Pancreas (tissue), 10 donors: ENCODE measurements at places on chromosomes 2 and 18.

- no peaks in the 10 kb centered on the region for H3K36me3 ChIP-seq
- no peaks in the 10 kb centered on the region for H3K27me3 ChIP-seq
- H3K4me3 ChIP-seq, result no peak overlapping the region
- no peak for DNase-seq
- no peak overlapping the region for H3K27ac ChIP-seq
- H3K4me1 ChIP-seq, result no peaks in the 10 kb centered on the region
Measured at GRCh38 chr2:200446612-200447011, 63.3 kb downstream of the KCTD18 start.

GRCh38 chr2:10170256-10170655 is 47.7 kb downstream of the RRM2 start:
- no peaks in the 10 kb centered on the region for H3K27me3 ChIP-seq
- H3K4me1 ChIP-seq, result no peaks in the 10 kb centered on the region
- no peak overlapping the region for H3K27ac ChIP-seq
- H3K36me3 ChIP-seq, result no peaks in the 10 kb centered on the region
- no peak overlapping the region for H3K4me3 ChIP-seq
- no peak for DNase-seq

- H3K27me3 ChIP-seq, result no peaks in the 10 kb centered on the region
- DNase-seq, result no peak
- H3K4me1 ChIP-seq, result no peaks in the 10 kb centered on the region
- no peaks in the 10 kb centered on the region for H3K36me3 ChIP-seq
- no peak overlapping the region for H3K27ac ChIP-seq
Measured at GRCh38 chr18:78924301-78924700, 55.3 kb upstream of the SALL3 start.

GRCh38 chr2:190783513-190784263 is 96.9 kb upstream of the GLS start:
- no peak overlapping the region for H3K4me3 ChIP-seq
- H3K27me3 ChIP-seq, result no peaks in the 10 kb centered on the region
- DNase-seq, result no peak

DNA sequence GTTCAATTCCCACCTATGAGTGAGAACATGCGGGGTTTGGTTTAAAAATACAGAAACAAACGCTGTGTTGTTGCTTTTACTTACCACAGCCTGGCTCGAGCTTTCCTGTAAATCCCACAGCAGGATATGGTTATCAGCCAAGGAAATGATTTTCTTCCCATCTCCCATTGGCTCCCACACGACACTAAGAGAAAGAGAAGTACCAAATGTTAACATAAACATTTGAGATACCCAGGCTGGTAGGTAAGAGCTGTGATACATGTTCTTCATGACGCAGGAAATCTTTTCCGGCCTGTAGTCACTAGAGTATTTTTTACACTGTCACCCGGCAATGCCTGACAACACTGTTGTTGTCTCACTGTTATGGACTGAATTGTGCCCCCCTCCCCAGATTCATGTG is 163.6 kb downstream of the EIPR1 start:
- no peaks in the 10 kb centered on the region for H3K27me3 ChIP-seq
- DNase-seq, result no peak
- no peak overlapping the region for H3K27ac ChIP-seq
- no peaks in the 10 kb centered on the region for H3K36me3 ChIP-seq

- no peak overlapping the region for H3K27ac ChIP-seq
- no peaks in the 10 kb centered on the region for H3K36me3 ChIP-seq
- no peak for DNase-seq
- H3K4me1 ChIP-seq, result peaks cover 12% of the 10 kb centered on the region
- no peak overlapping the region for H3K4me3 ChIP-seq
- no peaks in the 10 kb centered on the region for H3K27me3 ChIP-seq
Measured at GRCh38 chr2:10400568-10400977, 47.6 kb downstream of the ODC1 start.

DNA sequence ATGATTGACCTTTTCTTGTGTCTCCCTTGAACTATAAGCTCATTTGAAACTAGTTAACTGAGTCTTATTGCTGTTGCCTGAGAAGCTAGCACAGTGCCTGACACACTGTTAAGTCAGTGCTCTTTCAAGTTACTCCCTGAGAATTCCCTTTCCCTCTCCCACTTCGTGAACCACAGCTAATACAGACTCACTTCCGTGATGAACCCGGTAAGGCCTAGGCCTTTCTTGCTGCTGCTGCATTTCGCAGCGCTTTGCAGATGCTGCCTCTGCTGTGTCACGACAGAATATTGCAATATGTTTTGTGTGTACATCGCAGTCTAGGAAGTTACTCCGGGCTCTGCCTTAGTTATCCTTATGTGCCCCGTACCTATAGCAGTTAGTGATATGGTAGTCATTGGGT is 42.8 kb downstream of the LIMS1 start:
- no peak for DNase-seq
- peaks cover 23% of the 10 kb centered on the region for H3K4me1 ChIP-seq
- no peak overlapping the region for H3K27ac ChIP-seq
- no peaks in the 10 kb centered on the region for H3K36me3 ChIP-seq

DNA sequence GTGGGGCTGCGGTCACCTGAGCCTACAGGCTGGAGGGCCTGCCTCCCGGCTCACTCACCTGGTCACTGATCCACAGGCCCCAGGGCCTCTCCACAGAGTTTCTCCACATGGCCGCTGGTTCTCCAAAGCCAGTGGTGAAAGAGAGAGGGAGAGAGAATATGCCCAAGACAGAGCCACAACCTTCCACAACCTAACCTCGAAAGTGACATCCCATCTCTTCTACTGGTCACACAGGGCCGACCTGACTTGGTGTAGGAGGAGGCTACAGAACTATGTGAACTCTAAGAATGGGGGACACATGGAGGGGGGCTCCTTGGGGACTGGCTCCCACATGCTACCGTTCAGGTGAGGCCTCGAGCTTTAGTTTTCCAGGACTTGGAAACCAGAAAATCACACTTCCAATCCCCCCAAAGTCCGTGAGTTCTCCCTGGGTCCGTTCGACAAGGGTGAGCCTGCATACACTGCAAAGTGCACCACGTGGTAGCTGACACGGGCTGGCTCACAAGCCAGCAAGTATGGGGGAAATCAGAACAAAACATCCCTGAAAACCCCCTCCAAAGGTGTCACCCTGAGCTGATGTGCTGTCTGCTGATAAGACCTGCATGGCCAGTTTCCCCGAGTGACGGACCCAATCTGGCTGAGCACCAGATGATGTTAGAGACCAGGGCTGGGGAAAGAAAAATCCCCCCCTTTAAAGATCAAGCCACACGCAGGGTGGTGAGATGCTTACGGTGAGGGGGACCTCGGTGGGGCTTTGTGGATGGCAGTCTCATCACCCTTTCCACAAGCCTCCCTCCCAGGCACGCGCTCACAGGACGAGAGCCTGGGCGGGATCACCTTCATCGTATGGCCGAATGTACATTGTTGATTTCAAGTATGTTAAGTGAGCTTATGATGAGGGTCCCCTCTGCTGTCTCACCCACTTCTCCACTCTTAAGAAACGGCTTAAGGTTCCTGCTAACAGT is 54.2 kb upstream of the SEMA4C start:
- H3K4me1 ChIP-seq, result no peaks in the 10 kb centered on the region
- H3K4me3 ChIP-seq, result no peak overlapping the region
- H3K27me3 ChIP-seq, result no peaks in the 10 kb centered on the region
- DNase-seq, result no peak
- H3K36me3 ChIP-seq, result no peaks in the 10 kb centered on the region

DNA sequence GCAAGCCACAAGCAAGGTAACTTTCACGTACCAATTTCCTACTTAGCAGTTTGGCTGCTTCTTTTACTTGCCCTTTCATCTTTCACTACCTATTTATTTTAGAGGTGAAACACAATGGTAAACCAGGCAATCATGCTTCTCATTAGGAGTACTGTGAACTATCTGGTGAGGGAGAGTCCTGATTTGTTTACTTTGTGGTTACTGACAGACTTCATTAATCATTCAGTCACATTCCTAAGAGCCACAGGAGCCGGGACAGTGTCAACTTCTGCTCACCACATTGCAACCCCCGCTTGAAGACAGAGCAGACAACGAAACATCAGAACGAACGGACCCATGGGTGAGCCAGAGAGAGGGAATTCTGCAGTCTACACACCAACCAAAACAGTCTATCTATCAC is 28.8 kb downstream of the TUBB6 start:
- H3K4me3 ChIP-seq, result no peak overlapping the region
- H3K27me3 ChIP-seq, result no peaks in the 10 kb centered on the region

GRCh38 chr2:46032996-46033395 is 264.2 kb upstream of the EPAS1 start:
- peaks cover 3% of the 10 kb centered on the region for H3K4me1 ChIP-seq
- H3K36me3 ChIP-seq, result no peaks in the 10 kb centered on the region
- H3K4me3 ChIP-seq, result no peak overlapping the region
